ENCODE measurements at places on chromosomes 13 and 19.

DNA sequence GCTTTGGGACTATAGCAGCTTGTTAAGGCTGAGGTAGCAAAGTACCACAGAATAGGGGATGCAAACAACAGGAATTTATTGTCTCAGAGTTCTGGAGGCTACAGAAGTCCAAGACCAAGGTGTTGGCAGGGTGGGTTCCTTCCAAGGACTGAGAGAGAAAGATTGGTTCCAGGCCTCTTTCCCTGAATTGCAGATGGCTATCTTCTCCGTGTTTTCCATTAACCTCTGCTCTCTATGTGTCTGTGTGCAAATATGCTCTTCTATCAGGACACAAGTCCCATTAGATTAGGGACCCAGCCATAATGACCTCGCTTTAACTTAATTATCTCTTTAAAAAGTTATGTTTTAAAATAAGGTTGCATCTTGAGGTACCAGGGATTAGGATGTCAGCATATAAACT, 1732.9 kb upstream of the SLC10A2 start:
- no peak for DNase-seq

DNA sequence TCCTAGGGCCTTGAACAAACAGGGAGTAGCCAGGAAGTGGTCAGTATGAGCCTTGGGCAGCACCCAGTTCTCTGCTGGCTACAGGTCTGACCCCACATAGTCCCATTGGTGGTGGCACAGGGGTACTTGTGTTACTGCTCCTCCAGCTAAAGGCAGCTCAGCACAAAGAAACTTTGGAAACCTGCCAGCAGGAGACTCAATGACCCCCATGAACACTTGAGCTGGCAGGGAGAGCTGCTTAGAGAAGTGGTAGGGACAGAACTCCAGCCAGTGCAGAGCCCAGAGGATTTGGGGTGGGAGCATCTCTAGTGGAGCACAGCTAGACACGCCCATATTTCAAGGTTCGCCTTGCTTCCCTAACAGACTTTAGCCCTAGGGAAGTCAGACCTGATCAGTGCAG, 10.4 kb upstream of the ZNF586 start:
- DNase-seq = no peak

DNA sequence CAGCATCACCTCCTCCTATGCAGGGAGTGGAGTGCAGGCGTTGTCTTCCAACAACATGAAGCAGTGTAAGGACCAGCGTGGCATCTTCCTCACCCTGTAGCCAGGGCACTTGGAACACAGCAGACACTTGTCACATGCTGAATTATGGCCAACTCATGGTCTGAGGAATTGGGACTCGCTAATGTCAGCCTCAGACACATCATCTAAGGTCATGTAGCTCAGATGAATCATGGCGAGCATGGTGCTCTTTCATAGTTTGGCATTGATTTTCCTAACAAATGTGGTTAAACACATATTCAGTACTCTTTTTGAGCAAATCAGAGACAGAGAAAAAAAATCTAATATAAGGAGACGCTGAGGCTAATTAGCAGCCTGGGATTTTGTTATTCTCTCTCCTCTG, 99.6 kb upstream of the SGCG start:
- DNase-seq = no peak

- DNase-seq = peak; percentile 88
These were observed 6.0 kb downstream of the RCN3 start for GRCh38 chr19:49533551-49534488.

GRCh38 chr13:81381560-81381959, 1040.6 kb upstream of the SPRY2 start:
- DNase-seq = no peak
